ENCODE measurements at places on chromosomes 5 and 9. TPM values are rescaled to one million over a fixed set of nuclear protein-coding genes. Genes with fewer than 3 reads are reported as not detected.

GRCh38 chr9:137759117-137759516, 118.5 kb upstream of the CACNA1B start:
- DNase-seq = no peak

DNA sequence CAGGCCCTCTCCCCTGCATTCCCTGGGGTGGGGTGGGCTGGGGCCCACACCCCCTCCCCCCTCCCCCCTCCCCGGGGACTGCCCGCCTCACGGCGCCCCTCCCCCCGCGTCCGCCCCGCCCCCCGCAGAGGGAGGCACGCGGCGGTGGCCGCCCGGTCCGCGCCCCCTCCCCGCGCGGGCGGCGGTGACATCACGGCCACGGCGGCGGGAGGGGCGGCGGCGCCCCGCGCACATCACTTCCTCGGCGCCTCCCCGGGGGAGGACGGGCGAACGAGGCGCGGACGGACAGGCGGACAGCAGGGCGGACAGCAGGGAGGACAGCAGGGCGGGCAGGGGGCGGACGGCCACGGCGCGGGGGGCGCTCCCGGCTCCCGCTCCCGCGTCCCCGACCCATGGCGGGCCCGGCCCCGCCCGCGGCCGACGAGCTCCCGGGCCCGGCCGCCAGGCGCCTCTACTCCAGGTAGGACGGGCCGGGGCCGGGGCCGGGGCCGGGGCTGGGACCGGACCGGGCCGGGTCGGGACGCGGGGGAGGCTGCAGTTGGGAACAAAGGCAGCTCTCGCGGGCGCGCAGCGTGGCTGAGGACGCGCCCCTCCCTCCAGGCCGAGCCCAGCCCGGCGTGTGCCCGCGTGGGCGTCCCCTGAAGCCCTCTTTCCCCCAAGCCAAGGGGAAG, at the start of gene GPSM1:
Gene GPSM1 (plus strand): TSS at position 236 of the 671 bp plus-strand sequence. CDS start 157 bp downstream, at position 393.
- no peak for DNase-seq

GRCh38 chr9:132669319-132669697, 475 bp downstream of the DDX31 start:
- no peak for DNase-seq

DNA sequence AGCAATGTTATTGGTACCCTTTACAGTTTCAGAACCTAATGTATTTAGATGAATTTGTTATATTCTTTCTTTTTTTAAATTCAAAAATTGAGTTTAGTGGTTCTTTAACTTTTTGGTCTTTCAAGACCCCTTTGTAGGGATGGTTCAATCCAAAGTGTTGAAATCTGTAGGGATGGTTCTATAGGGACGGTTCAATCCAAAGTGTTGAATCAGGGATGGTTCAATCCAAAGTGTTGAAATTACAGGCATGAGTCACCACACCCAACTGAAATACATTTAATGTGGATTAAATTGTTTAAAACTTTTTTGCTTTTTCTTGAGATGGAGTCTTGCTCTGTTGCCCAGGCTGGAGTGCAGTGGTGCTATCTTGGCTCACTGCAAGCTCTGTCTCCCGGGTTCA, 30.6 kb downstream of the SNX2 start:
- DNase-seq = no peak

Gene SLC6A7
- total RNA-seq = 26.4 TPM

DNA sequence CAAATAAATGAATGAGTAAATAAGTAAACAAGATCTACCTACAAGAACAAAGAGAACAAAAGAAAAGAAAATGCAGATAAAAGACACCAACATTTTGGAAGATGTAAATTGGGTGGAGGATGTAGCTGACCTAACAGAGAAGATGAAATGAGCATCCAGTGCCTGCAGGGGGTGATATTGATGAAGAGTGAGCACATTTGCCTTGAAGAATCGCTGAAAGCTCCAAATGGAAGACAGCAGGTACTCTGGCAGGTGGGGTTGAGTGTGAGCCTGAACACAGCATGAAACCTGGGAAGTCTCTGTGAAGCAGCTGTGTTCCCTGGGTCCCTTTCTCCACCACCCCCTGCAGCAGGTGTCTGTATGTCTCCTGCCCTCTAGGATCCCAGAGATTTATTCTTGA, 125.6 kb downstream of the NXNL2 start:
- DNase-seq = no peak

Gene KIAA0825
- total RNA-seq = 2.6 TPM

Gene DPYSL3
- 134 TPM for total RNA-seq

Gene ANKRD31
- 0.14 TPM for total RNA-seq

Gene DOCK8
- 13.5 TPM for total RNA-seq
